Fibroblast of the conjunctiva (primary cell): ENCODE measurements at places on chromosomes 1 and 21.

DNA sequence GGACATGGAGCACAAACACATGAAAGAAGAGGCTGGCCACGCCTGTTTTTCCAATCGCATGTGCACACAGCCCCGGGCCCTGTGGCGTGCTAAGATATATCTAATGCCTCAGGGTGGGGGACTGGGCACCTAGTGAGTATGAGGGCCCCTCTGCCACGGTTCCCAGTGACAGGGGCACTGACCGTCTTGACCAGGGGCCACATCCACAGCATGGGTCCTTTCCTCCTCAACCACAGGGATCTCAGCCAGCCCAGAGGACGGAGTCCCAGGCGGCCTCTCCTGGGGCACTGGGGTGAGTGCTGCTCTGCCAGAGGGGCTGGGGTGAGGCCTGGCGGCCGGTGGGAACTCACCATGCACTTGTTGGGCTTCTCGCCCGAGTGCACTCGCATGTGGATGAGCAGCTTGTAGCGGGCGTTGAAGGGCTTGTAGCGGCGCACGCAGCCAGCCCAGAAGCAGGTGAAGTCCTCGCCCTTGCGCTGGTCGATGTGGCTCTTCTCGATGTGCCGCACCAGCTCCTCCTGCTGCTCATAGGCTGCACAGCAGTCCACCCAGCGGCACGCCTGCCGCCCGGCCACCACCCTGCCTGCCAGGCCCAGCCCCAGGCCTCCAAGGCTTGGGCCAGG, 134.7 kb downstream of the DMRTB1 start:
- no peak for DNase-seq

DNA sequence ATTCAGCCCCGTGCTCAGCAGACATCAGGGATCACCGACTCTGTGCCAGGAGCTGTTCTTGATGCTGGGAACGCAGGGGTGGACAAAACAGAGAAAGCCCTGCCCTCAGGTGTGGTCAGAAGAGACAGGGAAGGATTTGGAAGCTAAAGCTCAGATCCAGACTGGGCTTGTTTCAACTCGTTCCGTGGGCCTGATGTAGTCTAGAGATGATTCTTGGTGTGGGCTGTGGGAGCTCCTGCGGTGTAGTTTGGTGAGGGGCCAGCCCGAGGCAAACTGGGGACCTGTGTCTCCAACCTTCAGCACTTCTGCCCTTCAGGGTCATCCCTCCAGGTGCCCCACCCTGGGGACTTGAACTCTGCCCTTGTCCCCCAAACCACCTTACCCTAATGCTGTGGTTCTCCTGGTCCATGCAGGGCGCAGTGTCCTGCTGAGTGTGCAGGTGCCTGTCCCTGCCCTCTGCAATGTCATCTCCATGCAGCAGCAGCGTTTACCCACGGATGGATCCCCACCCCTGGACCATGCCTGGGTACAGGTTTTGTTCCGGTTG, 17.3 kb upstream of the ABCG1 start:
- DNase-seq: no peak

GRCh38 chr21:27424601-27425000, 457.7 kb upstream of the ADAMTS5 start:
- DNase-seq: no peak

DNA sequence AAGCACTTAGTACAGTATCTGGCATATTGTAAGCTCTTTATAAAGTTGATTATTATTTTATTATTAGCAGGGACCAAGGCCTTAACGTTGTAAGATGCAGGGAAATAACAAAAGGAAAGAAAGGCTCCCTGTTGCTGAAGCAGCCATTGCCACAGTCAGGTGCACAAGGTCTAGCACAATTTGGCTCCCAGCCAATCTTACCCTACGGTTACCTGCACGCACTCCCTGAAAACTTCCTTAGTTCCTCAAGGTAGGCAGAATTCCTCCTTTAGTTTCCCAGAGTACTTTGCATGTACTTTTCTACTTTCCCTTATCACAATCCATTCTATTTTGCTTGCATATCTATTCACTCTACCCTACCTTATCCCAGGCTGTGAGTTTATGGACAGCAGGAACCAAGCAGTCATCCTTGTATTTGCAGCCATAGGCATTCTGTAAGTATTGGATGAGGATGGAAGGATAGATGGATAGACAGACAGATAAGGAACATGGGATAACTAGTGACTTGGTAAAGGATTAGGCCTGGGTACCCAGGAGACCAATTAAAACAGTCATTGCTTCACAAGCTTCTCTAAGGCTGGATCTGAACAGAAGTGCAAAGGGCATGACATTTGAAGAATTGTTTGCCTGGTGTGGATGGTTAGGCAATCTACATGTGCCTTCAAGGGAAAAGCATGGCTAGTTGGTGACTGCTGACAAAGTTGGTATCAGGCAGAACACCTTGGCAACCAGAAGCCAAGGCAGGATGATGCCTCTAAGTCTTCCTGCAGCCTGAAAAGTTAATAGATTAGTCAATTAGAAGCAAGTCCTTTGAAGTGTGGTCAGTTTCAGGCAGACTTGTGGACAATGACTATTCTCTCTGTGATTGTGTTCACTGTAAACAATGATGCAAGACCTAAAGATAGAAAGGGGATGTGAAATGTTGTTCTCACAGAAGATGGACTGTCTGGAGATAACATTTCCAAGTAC, 20.8 kb upstream of the JAK1 start:
- no peak for DNase-seq

GRCh38 chr1:66494482-66494881, 39.5 kb upstream of the SGIP1 start:
- DNase-seq: no peak

DNA sequence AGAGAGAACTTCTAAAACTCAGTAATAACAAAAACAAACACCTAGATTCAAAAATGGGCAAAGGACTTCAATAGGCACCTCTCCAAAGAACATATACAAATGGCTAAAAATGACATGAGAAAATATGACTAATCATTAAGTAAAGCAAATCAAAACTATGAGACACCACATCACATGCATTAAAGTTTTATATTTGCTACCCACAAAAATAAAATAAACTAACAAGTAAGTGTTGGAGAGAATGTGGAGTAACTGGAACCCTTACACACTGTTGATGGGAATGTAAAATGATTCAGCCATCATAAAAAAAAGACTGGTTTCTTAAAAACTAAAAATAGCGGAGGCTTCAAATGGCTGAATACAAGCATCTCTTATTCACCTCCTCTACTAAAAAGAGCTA, 262.1 kb upstream of the PKN2 start:
- DNase-seq: no peak
